ENCODE measurements at places on chromosomes 6 and 20. TPM values are rescaled to one million over a fixed set of nuclear protein-coding genes. Genes with fewer than 3 reads are reported as not detected.
A peak's percentile ranks its signal among the peaks of the same experiment; 100 is the strongest.

CRISP3 gene
- not detected for total RNA-seq

GRCh38 chr6:7215131-7215530 lies 97.9 kb downstream of the SSR1 start:
- DNase-seq = no peak

GRIK2 gene
- total RNA-seq = not detected

GRCh38 chr6:42278131-42278853 lies 60.6 kb upstream of the MRPS10 start:
- DNase-seq = peak; percentile 73

SOX18 gene
- 1.8 TPM for total RNA-seq

DNA sequence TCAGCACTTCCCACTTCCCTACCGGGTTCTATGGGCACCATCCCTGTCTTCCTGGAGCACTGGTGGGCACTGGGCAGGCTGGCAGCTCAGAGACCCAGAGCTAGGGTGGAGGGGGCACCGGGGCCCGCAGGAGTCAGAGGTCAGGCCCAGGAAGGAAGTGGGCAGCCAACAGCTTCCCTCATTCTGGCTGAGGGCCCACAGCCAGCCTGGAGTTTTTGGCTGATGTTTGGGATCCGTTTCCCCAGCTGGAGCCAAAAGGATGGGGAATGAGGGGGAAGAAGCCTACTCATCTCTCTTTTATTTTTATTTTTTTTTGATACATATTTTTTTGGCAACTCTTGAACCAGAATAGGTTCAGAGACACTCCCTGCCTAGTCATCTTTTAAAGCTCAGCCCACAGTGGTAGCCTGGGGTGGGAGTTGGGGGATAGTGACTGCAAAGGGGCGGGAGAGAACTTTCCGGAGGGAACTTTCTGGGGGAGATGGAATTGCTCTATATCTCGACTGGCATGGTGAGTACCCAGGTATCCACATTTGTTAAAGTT lies 54.2 kb upstream of the MLN start:
- no peak for DNase-seq

DNA sequence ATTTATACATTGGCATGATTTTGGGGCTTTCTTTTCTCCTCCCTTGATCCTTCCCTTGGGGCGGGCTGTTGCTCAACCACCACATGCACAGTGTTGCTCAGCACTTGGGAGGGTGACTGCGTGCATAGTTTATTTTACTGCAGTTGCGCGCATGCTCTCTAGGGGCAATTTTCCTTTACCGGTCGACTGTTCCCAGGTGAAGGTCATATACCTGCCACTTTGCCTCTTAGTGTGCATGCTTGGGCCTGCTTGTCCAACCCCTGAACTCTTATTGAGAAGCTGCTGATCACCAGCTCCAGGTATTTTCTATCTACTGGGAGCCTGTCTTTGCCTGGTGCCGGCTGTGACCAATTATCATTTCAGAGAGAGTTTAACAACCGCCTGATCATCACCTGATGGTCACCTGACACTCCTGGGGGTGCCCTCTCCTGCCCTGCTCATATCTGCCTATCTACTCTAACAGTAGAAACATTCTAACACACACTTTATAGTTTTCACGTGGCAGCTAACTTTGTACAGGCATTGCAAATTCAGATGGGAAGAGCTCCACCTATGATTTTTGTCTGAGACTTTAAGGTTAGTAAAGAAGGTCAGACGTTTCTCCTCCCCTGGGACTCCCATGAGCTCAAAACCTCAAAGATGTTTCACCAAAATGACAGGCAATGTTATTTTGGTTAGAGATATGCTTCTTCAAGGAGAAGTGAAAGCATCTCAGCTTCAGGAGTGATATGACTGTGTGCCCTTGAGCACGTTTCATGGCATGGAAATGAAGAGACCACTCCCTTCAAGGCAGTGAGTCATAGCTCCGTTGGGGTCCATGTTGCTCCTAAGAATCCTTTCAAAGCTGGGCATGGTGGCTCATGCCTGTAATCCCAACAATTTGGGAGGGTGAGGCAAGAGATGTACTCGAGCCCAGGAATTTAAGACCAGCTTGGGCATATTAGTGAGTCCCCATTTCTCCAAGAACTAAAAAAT lies 227.5 kb upstream of the MYLIP start:
- DNase-seq = peak; percentile 71

DNA sequence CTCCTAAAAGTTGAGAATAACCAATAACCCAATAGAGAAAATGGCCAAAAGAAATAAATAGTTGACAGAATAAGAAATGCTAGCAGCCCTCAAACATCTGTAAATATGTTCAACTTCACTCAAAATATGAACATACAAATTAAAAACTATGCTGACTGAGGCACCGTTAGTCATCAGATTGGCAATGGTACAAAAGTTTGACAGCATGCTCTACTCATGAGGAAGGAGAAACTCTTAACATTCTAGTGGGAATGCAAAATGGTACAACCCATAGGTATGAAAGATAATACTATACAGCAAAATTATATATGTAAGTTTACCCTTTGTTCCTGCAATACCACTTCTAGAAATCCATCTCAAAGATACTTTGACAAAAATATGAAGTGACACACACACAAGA lies 1.6 kb upstream of the ZSCAN12 start:
- DNase-seq = no peak

DNA sequence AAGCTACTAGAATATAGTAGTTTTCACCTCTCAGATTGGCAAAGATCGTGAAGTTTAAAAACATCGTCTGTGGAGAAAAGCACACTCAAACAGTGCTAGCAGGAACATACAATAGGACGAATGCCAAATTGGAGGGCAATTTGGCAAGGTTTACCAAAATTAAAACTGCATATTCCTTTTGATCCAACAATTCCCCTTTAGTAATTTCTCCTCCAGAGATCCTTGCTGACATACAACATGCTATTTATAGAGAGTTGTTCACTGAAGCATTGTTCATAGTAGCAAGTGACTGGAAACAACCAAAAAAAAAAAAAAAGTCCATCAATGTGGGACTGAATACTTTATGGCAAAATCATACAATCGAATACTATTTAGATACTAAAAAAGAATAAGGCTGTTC lies 202.2 kb downstream of the ATXN1 start:
- DNase-seq = no peak

GRCh38 chr6:29516108-29516507 lies 28.4 kb upstream of the MAS1L start:
- DNase-seq = peak; percentile 56

- no peak for DNase-seq
Measured at GRCh38 chr20:2671977-2672376, 8.0 kb upstream of the IDH3B start.

ECT2L gene
- total RNA-seq = not detected

- DNase-seq = no peak
Measured at GRCh38 chr6:30689022-30689865, 1.5 kb downstream of the NRM start.

- DNase-seq = no peak
Measured at GRCh38 chr20:42267793-42268384, 649.7 kb upstream of the CHD6 start.

DNA sequence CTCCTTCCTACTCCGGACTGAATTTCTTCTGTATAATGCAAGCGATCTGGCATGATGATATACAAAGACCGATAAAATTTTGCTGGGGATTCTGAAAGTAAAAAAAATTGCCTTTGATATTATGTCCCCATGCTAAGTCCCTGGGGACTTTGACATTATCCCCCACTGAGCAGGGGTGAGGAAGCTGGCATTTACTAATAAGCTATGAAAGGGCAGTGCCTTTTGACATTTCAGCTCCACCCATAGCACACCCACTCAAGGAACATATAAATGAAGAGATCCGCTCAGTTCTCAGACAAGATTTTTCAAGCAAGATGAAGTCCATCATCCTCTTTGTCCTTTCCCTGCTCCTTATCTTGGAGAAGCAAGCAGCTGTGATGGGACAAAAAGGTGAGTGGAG lies at the start of gene SEMG2:
Gene SEMG2, plus strand, starts transcription at position 298 of the 400 bp plus-strand sequence. Its CDS starts 17 bp downstream, at position 315.
- no peak for DNase-seq

DNA sequence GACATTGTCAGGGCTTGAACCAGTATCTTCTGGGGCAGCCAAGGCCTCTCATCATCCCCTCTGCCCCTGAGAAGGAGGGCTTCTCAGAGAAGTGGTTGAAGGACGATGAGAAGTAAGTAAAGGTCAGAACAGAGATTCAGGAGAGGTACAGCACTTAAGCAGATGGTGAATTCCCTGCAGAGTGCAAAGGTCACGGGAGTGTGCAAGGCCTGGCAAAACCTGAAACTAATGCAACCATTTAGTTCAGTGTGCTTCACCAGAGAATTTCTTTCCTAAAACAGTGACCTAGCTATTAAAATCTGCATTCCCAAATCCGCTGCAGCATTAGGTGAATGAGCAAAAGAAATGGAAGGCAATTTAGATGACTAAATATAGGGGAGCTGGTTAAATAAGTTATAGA lies 58.4 kb downstream of the TRERF1 start:
- DNase-seq = no peak

GRCh38 chr6:97215157-97215769 lies 67.8 kb downstream of the MMS22L start:
- DNase-seq = peak; percentile 44

DNA sequence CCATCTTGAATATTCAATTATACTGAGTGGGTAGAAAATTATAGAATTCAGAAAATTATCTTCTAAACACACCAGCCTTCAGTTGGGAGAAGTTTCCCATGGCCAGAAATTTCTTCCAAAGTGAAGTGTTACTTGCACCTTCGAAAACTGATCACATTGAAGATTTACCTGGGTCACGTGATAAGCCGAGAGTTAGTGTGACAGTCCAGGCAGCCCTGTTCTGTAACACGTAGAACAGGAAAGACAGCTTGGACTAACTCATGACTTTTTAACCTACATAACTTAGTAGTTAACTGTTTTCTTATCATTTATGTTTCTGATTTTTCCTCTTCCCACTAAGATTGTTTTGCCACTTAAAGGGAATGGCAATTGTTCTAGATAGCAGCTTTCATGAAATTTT lies 118.3 kb upstream of the MTHFD1L start:
- no peak for DNase-seq

DNA sequence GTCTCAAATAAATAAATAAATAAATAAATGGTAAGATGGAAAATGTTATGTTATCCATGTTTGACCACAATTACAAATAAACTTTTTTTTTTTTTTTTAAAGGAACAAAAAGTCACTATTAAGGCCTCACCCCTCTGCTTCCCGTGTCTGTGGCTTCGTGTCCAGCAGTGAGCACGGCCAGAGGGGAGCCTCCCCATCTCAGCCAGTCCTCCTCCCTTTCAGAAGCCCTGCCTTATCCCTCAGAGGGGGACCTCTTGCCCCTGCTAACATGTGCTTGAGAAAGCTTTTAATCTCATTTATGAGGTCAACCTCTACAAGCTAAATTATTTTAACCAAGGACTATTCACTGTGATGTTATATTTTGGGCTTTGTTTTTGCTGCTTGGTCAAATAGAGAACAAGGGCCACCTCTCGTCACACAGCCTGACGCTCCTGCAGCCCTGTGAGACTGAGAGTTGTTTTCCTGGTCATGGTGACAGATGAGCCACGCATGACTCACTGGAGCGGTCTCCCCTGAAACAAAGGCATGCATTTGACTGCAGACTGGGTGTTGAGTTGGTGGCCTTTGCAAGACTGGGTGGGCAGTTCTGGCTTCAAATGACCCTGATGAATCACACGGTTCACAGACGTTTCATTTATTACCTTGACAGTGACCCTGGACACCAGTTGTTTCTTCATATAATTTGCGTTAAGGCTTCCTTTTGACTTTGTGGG lies 131.8 kb downstream of the TIAM2 start:
- peak; percentile 78 for DNase-seq

FAM209A gene
- 1.7 TPM for total RNA-seq

GRCh38 chr6:22413681-22414311 lies 117.0 kb upstream of the PRL start:
- DNase-seq = no peak

DNA sequence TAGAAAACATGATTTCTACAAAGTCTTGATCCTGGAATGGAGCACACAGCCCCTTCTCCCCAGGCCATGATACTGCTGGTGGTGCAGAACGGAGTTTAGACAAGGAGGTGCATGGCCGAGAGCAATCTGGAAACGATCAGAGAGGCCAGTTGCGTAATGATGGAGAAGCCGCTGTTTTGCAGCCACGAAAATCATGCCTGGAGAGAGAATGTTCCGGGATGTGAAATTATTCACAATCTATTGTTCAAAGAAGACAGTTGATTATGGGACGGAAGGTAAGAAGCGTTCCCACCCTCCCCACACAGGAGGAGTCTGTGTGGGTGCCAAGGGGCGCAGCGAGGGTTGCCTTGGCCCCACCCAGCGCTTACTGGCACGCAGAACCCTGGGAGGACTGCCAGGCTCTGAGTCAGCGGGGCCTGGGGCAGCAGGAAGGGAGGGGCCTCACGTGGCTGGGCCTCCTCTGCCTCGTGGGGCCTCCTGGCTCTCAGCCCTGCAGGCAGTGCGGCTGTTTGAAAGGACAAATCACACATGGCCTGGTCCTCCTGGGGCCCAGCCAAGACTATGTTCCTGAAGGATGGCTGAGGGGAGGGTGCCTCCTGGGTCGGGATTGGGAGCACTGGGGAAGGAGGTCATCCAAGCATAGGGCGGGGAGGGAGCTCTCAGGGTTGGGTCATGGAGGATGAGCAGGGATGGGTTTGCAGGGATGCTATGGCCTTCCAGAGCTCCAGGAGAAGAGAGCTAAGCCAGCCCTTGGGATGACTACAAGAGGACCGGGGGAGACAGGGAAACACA lies 8.7 kb upstream of the AP5S1 start:
- DNase-seq = peak; percentile 93

DNMT3B gene
- 3.3 TPM for total RNA-seq

DNA sequence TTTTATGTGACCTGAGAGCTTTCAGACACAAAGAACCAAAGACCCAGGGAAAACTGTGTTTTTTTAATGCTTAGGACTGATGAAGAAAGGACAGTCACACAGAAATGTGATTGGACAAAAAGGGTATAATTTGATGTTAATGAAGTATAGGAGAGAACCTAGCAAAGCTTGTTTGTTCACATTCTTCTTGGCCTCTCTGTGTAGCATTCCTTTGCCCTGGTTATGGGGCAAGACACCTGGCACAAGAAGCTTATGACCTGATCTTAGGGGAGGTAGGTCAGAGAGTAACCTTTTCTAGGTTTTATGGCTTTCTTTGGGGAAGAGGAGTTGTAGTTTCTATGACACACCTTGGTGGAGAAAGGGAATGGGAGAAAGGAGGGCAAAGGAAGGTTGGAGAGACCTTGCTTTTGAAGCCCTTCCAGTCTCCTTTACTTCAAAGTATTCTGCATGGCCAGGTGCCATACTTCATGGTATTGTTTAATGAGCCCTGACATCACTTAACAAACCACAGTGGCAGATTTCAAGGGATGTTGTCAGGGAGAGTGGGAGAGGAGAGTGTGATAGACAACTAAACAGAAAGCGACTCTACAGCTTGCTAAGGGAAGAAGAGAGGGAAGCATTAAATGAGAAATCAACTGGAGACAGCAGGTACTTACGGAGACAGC lies 701.8 kb upstream of the FLRT3 start:
- DNase-seq = no peak

PTCRA gene
- total RNA-seq = not detected

DNA sequence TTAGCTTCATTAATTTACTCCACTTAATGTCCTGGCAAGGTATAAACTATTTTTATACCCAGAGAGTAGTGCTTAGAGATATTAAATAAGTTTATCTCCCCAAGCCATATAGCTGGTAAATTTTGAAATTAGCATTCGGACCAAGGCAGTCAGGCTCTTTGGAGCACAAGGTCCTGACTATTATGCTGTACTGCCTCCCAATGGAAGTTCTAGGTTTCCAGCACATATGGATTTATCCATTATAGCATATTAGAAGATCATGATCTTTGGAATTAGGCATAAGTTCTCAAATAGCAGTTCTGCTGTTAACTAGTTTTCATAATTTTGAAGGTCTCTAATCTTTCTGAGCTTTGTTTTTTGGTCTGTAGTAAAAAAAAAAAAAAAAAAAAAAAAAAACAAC lies 835.3 kb upstream of the EPHA7 start:
- DNase-seq = no peak

- no peak for DNase-seq
Measured at GRCh38 chr6:165694296-165694695, 31.3 kb upstream of the PDE10A start.

PRKN gene
- not detected for total RNA-seq
